ENCODE measurements at places on chromosomes 12 and 14. TPM values are rescaled to one million over a fixed set of nuclear protein-coding genes. Genes with fewer than 3 reads are reported as not detected.

AICDA gene
- total RNA-seq, result not detected

PLEKHG3 gene
- total RNA-seq, result 23.8 TPM

SIX6 gene
- not detected for total RNA-seq

CYP27B1 gene
- total RNA-seq, result not detected

POLE2 gene
- 3.4 TPM for total RNA-seq

CLEC4D gene
- total RNA-seq, result not detected

MRPL52 gene
- total RNA-seq, result 98.0 TPM

GRIP1 gene
- total RNA-seq, result 2.0 TPM

LHX5 gene
- total RNA-seq, result not detected

PRB2 gene
- not detected for total RNA-seq

RIPK3 gene
- 0.91 TPM for total RNA-seq

CFAP73 gene
- not detected for total RNA-seq

OR6S1 gene
- total RNA-seq, result not detected

LIN52 gene
- total RNA-seq, result 12.9 TPM

SYNDIG1L gene
- total RNA-seq, result not detected

BMP4 gene
- 10.9 TPM for total RNA-seq

HOXC4 gene
- not detected for total RNA-seq

Data from heart left ventricle (tissue), 16 donors.